ENCODE measurements at places on chromosomes 5 and 9. TPM values are rescaled to one million over a fixed set of nuclear protein-coding genes. Genes with fewer than 3 reads are reported as not detected.

Gene SPACA9
- 2.9 TPM for polyA plus RNA-seq

Gene PTPRD
- 0.01 TPM for polyA plus RNA-seq

Gene DBH
- not detected for polyA plus RNA-seq

Gene CDX1
- not detected for polyA plus RNA-seq

Gene SLC4A9
- polyA plus RNA-seq: not detected

Gene LCN9
- not detected for polyA plus RNA-seq

GRCh38 chr9:130846487-130847305, 11.6 kb downstream of the ABL1 start:
- DNase-seq: no peak

GRCh38 chr9:36116593-36116992, 19.9 kb upstream of the GLIPR2 start:
- no peak for DNase-seq

- DNase-seq: no peak
Measured at GRCh38 chr5:159886296-159886695, 30.0 kb upstream of the ADRA1B start.

- DNase-seq: no peak
Measured at GRCh38 chr5:38258319-38259061, at the start of gene EGFLAM. TSS of gene EGFLAM (plus strand) at chr5:38258559. CDS start at chr5:38258755, 196 bp downstream.

GRCh38 chr5:75933489-75933888, 149.7 kb upstream of the SV2C start:
- no peak for DNase-seq

DNA sequence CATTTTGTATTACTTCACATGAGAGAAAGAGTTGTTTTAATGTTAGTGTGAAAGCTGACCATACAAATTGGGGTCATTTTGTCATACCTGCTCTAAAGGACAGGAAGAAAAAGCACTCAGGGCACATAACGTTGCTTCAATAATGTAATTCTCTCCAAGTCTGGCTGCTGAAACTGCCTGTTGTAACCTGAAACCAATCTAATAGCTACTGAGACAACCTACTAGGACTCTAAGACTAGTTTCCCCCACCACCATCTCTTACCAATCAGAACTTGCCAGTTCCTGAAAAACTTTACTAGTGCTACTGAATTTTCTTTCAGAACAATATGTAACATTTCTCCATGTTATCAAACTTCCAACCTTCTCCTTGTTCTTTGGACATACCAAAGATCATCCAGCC, 374.7 kb downstream of the PTPRD start:
- no peak for DNase-seq

DNA sequence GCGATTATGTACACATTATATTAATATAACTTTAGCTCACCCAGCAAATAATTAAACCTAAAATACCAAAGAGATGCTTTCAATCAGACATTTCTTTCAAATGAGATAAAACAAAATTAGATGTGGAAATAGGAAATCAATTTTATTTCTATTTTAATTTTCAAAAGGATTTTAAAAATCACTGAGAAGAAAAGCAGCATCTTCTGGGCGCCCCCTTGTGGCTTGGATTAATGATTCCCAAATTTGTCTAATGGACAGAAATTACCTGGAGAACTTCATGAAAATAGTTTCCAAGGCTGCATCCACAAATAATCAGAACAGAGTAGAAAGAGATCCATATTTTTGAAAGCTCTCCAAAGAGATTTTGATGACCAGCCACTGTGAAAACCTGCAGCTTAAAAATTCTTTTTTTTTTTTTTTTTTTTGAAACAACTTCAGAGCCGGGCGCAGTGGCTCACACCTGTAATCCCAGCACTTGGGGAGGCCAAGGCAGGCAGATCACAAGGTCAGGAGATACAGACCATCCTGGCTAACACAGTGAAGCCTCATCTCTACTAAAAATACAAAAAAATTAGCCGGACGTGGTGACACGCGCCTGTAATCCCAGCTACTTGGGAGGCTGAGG, 50.9 kb upstream of the CEMIP2 start:
- DNase-seq: no peak

GRCh38 chr5:149708981-149709594, 21.0 kb upstream of the PPARGC1B start:
- DNase-seq: no peak

DNA sequence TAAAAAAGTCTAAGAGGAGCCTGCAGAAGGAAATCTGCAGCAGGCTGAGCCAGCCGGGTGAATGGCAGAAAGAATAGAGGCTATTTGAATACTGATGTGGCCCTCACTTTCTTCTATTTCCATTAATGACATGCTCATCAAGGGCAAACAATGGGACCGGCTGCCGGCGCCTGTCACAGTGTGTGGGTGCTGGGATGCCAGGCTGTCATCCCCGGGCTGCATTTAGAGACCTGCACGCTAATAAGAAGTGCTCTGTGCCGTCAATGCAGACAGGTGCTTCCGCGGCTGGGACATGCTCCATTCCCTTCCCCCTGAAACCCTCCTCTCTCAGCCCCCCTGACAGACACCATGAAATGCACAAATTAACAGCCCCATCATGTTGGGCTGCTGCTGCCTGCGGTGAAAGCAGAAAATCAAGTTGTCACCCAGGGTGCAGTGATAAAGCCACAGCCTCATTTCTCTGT, 217.7 kb upstream of the TBCA start:
- DNase-seq: no peak
